ENCODE measurements at places on chromosomes 3 and 15. TPM values are rescaled to one million over a fixed set of nuclear protein-coding genes. Genes with fewer than 3 reads are reported as not detected.

Gene GPR27
- polyA plus RNA-seq, result 10.2 TPM

Gene SEMA3G
- polyA plus RNA-seq, result 30.0 TPM

Gene RTP3
- polyA plus RNA-seq, result not detected

Gene CCRL2
- 0.99 TPM for polyA plus RNA-seq

Gene PRRT3
- polyA plus RNA-seq, result 5.8 TPM

Gene PEX5L
- polyA plus RNA-seq, result 0.52 TPM

Gene GHSR
- not detected for polyA plus RNA-seq

Gene RYR3
- 19.2 TPM for polyA plus RNA-seq

Gene CSTA
- 0.85 TPM for polyA plus RNA-seq

Gene GALNT15
- polyA plus RNA-seq, result 3.1 TPM

Gene RUBCN
- 14.4 TPM for polyA plus RNA-seq

Gene TBC1D5
- polyA plus RNA-seq, result 48.8 TPM

- no peak for DNase-seq
These were observed 20.9 kb downstream of the PLCL2 start for GRCh38 chr3:16905704-16906103.

- no peak for DNase-seq
These were observed 990 bp downstream of the MYNN start for GRCh38 chr3:169774186-169774585.

- peak; percentile 67 for DNase-seq
These were observed 57.5 kb upstream of the HERC1 start for GRCh38 chr15:63891079-63891767.

- no peak for DNase-seq
These were observed 59.9 kb downstream of the ADAM10 start for GRCh38 chr15:58689646-58690045.

DNA sequence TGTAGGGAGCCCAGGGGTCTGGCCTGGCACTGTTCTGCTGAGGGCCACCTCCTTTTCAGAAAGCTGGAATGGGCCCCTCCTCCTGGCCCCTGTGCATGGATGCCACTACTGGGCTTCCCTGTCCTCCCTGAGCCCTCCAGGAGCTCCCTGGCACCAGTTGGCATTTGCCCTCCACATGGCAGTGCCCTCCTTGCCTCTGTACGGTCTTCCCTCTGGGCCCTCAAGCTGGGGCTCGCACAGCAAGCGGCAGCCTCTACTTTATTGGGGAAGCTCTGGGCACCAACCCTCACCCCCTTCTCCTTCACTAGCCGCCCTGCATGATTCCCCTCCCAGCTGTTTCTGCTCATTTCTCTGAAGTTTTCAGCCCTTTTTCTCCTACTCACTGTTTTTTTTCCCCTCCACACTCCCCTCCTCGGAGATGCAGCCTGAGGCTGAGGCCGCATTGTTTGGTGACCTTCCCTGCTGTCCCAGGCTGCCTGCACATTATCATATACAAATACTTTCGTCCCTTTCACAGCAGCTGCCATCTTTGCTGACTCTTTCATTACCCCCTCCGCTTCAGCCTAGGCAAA is 127.3 kb downstream of the EEFSEC start:
- DNase-seq, result peak; percentile 58

DNA sequence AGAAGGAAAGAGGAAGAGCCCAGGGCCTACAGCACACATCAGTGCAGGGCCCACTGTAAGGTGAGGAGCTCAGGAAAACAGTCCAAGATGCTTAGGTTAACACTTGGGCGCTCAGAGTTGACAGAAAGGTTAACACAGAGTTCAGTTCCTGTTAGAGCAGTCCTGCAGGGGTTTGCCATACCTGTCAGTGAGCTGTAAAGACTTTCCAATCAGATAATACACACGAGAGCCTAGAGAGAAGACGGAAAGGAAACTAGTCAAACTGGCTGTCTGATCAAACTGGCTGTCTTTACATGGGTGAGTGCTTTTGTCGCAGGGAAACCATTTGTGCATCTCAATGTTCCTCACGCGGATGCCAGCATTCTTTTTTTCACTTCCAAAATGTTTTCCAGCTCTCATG is 61.4 kb upstream of the ARHGEF26 start:
- peak; percentile 27 for DNase-seq

DNA sequence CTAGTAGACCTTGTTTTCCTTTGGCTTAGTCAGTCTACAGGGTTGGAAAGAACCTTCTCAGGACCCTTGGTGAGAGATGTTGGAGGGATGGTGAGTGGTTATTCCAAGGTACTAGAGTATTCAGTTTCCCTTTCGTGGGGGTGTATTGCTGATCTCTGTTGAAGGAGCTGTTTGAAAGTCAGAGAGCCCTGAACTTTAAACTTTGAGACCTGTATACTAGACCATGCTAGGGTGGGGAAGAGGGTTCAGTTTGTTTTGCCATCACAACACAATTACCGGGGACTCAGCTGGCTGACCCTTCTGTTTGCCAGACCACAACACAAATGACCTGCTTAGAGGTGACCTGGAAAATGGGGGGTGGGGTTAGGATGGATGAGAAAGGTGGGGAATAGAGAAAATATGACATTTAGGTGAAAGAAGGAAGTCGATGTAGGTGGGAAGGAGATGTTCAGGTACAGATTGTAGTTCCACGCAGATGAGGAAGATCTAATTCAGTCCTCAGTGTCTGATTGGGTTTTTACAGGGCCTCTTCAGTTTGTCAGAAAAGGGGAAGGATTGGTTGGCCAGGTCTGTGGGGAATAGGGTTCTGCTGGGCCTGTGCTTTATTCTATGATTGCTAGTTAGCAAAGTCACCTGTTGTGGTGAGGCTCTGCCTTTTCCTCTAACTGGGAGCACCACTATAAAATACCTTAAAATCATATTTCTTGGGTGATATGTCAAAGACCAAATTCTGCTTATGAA is 6.8 kb downstream of the UBE2E2 start:
- DNase-seq, result no peak

DNA sequence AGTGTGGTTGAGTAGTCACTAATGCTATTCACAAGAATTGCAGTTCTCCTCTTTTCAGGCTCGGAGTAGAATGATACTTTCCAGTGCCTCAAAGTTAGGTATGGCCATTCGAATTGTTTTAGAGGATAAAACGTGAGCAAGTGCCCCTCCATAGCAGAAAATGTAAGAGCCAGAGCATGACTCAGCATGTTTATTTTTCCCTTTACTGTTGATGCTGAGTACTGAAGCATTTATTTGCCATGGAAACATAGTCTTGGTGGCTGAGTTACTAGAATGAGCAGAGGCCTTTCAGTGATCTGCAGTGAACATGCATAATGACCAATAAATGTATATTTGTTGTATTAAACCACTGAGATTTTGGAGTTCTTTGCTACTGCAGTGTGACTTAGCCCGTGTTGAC is 540.6 kb downstream of the NLGN1 start:
- peak; percentile 63 for DNase-seq

GRCh38 chr3:196238612-196239560 is 22.6 kb downstream of the SLC51A start:
- DNase-seq, result no peak

DNA sequence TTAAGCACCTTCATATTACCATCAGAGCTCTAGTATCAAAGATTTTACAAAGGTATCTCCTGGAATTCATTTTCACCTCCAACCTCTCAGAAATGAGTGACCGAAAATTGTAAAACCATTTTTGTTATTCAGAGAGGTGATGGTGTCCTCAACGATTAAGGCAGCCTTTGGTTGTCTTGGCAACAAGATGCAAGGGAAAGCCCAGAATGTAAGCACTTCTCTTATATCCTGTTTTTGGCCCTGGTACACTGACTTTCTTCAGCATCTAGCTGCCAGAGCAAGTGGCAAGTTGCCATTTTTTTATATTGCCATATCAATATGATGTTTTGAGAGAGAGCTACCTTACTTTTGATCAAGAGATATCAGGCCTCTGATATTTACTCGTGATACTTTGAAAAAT is 384.9 kb upstream of the NECTIN3 start:
- no peak for DNase-seq

DNA sequence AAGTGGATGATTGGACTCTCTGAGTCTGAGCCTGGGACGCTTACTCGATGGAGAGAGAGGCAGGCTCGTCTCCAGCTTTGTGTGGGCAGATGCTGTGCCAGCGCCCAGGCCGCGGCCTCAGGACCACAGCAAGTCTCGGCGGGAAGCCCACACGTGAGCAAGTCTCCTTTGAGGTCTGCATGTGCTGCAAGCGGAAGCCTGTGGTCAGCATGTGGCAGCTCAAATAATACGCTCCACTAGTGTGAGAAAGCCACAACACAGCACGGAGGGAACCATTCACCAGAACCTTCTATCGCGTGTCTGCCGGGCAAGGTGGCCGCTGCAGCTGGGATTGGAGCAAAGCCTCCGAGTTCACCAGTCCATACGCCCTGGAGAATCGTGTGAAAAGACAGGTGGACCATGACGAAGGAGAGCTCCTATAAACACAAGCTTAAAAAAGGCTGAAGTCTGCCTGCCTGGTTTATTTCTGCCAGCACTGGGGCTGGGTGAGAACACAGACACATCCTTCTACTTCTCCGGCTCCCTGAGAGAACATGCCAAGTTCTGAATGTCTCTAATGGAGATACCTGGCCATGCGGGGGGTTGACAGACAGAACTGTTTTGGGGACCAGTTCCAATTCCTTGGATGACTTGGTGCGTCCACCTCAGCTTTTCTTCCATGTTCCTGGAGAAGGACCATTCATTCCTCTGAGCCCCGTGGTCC is 82.0 kb upstream of the LRIG1 start:
- no peak for DNase-seq

DNA sequence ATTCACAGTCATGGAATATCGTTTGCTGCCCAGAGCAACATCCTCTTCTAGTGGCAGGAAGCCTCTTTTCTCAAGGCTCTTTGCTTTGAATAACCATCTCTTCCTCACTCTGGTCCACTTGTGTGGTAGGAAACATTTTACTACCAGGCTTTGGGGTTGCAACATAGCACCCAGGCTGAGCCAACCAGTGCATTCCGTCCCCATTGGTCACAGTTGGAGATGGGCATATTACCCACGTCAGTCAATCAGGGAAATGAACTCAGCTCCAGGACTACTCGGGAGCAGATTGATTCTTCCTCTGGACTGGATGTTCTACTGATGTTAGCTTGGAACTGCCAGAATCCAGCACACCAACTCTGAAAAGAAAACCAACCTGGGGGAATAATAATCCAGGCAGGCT is 4.2 kb upstream of the PEX5L start:
- DNase-seq, result no peak

- no peak for DNase-seq
These were observed 535.2 kb downstream of the OCA2 start for GRCh38 chr15:27563765-27564370.

- no peak for DNase-seq
These were observed 59.6 kb upstream of the IQSEC1 start for GRCh38 chr3:13132731-13133410.

- DNase-seq, result no peak
These were observed 124.0 kb downstream of the MEGF11 start for GRCh38 chr15:66129586-66129985.

DNA sequence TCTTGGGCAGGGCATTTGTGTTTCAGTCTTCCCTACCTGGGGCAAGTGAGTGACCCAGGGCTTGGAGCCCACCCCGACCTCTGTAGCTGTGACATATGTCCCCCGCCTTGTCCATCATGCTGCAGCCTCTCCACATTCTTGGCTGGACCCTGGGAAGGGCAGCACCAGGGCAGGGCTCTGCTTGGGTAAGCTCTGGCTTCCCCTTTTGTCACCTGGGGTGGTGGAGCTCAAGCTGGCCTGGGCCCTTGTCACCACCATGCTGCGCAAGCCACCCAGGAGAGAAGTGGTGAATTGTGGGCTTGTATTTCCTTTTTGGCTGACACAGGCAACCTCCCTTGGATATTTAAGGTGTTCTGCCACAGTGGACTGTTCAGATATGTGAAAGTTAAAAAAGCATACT is 29.3 kb downstream of the SPSB4 start:
- no peak for DNase-seq

DNA sequence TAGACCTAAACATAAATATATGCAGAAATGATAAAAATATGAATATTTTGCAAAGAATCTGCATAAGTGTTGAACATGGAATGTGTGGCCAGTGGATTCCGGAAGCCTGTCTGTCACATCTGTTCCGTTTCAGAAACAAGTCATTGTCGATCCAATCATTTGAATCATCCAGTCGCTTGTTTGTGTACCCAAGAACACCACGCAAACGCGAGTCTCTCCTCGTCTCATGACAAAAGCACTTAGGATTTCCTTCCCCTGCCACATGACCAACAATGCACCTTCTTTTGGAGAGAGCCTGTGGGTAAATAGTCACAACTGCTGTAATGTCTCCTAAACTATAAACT is 80.2 kb downstream of the FMN1 start:
- no peak for DNase-seq

GRCh38 chr3:11995120-11995519 is 9.1 kb upstream of the SYN2 start:
- DNase-seq, result peak; percentile 2

GRCh38 chr3:13200946-13201345 is 127.7 kb upstream of the IQSEC1 start:
- peak; percentile 36 for DNase-seq

DNA sequence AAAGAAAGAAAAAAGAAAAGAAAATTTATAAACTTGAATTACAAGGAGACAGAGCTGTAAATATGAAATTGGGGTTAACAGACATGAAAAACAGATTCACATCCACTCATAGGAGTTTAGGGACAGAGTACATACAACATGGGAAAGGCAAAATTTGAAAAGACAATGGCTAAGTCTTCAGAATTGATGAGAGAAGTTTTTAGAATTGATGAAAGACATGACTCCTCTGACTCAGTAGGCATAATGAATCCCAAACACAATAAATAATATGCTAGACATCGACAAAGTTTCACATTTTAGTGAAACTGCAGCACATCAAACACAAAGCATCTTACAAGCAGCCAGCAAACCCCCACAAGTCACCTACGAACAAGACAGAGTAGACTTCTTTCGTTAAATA is 84.4 kb upstream of the MELTF start:
- DNase-seq, result no peak

DNA sequence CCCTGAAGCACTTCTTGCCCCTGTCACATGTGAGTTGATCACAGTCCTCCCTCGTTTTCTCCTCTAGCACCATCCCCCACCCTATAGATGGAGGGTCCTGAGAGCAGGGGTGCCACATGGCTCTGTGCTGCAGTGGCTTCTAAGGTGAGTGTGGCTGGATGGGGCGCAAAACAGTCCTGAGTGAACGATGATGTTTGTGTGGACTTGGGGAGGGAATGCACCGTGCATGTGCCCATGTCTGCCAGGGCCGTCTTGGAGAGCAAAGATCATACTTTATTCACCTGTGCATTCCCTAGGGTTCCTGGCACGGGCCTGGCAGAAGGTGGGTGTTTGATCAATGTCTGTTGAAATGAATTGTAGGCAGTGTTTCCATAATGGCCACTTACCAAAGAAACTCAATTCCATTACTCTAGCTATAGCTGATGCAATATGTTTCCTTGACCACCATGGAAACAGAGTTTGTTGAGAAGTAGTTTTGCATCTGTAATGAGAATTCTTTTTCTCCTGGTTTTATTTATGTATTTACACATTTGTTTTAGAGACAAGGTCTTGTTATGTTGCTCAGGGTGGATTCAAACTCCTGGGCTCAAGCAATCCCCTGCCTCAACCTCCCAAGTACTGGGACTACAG is 58.0 kb downstream of the ABTB1 start:
- no peak for DNase-seq

GRCh38 chr3:139310474-139310933 is 33.3 kb upstream of the MRPS22 start:
- no peak for DNase-seq
